Hippocampal formation (tissue), 2 donors: ENCODE measurements at places on chromosomes 12 and 14.

DNA sequence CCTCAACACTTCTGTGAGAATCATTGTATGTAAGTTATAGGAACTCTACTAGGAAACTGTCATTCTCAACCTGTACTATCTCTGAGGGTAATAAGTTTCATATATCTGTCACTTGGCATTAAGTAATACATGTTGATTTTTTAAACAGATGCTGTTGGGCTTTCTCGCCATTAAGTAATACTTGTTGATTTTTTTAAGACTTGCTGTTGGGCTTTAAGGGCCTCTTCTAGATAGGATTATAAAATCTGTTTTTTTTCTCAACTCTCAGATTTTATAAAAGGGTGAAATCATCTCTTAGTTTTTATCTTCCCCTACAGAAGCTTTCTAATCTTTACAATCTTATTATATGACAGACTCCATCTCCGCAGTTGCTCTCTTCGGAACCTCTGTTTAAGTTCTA is 5.6 kb downstream of the WASHC4 start:
- no peak for DNase-seq

DNA sequence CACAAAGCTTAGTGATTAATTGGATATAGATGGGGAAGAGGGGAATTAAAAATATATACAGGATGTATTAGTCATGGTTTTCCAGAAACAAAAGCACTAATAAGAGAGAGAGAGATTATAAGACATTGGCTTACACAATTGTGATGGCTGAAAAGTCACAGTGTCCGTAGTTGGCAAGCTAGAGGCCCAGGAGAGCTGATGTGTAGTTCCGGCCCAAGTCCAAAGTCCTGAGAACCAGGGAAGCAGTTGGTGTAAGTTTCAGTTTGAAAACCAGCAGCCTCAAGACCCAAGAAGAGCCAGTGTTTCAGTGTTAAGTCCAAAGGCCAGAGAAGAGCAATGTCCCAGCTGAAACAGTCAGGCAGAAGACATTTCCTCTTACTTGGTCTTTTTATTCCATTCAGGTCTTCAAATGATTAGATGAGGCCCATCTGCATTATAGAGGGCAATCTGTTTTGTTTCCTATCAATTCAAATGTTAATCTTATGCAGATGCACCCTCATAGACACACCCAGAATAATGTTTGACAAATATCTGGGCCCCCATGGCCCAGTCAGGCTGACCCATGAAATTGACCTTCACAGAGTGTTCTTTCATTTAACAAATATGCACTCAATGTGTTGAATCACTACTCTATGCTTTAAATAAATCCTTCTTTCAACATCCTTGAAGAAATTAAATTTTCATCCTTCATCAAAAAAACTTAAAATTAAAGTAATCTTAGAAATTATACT is 67.2 kb upstream of the DIO2 start:
- DNase-seq: no peak

GRCh38 chr12:12217018-12217359 is 49.9 kb downstream of the LRP6 start:
- DNase-seq: no peak

GRCh38 chr12:19130224-19131024 is 891 bp downstream of the PLEKHA5 start:
- peak; percentile 40 for DNase-seq

GRCh38 chr14:76782885-76783566 is 21.8 kb downstream of the VASH1 start:
- DNase-seq: no peak

DNA sequence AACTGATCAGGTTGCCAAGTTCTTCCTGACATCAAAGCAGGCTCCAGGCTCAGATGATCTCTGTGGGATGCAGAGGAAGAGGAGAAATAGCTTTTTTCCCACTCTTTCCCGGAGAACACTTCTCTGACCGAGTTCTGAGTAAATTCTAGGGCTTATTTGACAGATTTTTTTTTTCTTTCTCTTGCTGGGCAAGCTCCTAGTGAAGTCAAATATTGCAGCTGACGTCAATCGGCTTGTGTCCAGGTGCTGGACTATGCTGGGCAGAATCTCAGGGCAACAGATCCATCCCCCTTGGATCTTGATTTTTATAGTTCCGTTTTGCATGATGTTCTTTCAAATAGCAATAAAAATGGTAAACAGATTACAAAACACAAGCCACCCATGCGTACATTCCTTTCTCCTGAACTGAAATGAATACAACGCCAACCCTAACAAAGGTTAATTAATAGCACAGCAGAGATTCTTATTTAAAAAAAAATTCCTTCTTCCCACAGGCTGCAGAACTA is 182.2 kb downstream of the NOVA1 start:
- peak; percentile 14 for DNase-seq

GRCh38 chr12:21568115-21568514 is 36.5 kb downstream of the GYS2 start:
- DNase-seq: no peak

GRCh38 chr12:132513070-132513398 is 23.1 kb downstream of the FBRSL1 start:
- DNase-seq: no peak

- no peak for DNase-seq
Measured at GRCh38 chr14:71964716-71965115, 32.5 kb downstream of the RGS6 start.

- no peak for DNase-seq
Measured at GRCh38 chr14:65972346-65972870, 513.8 kb upstream of the CCDC196 start.

- DNase-seq: no peak
Measured at GRCh38 chr12:95648990-95649791, 97.9 kb upstream of the USP44 start.

GRCh38 chr12:123232472-123232806 is 502 bp downstream of the MPHOSPH9 start:
- DNase-seq: no peak

DNA sequence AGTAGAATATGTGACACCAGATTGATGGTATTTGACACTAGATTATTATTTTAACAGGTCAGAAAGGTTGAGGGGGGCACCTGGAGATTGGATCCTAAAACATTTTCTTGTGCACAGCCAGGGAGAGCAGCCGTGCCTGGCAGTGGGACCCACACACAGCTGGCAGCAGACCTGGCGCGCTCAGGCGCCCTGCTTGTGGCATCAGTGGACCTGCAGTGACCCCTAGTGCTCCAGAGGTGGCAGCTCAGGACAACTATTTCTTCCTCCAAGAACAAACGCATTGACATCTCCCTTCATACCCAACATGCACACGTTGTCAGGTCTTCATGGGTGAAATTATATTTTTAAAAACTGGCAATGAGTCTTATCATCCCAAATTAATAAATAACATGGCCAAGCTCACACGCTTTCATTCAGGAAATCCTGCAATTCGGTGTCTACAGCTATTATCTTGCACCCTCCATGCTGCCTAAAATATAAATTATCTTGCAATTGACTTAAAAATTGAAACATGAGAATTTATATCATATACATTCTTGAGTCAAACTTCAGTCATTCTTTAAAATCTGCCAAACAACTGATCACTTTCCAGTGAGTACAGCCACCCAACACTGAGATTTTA is 7.7 kb upstream of the TMEM132D start:
- DNase-seq: peak; percentile 77

DNA sequence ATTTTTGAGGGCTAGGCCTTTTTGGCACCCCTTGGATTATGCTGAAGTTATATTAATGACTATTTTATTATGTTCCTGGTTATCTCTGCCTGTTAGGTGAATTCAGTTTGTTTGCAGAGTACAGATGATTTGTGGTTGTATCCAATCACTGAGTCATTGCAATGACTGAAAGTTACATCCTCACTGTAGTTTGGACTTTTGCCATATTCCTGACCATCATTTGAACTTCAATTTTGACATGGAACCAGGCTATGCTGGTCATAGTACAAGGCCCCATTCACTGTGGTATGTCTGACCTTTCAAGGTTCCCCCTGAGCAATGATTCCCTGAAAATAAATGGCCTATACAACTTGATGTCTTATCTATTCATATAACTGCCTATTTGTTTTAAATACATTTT is 621.0 kb downstream of the CCER1 start:
- DNase-seq: no peak

GRCh38 chr14:60863249-60863648 is 117.6 kb downstream of the TRMT5 start:
- DNase-seq: no peak
